LHCN-M2 (cell line): ENCODE measurements at places on chromosomes 1 and 21. TPM values are rescaled to one million over a fixed set of nuclear protein-coding genes. Genes with fewer than 3 reads are reported as not detected.

GRCh38 chr1:206012086-206012859 is 9.1 kb upstream of the RAB7B start:
- DNase-seq: peak; percentile 61

GRCh38 chr1:210293171-210293607 is 35.5 kb upstream of the HHAT start:
- DNase-seq: peak; percentile 24

- peak; percentile 62 for DNase-seq
Observed at GRCh38 chr1:86704972-86705664, 742 bp downstream of the SH3GLB1 start.

DNA sequence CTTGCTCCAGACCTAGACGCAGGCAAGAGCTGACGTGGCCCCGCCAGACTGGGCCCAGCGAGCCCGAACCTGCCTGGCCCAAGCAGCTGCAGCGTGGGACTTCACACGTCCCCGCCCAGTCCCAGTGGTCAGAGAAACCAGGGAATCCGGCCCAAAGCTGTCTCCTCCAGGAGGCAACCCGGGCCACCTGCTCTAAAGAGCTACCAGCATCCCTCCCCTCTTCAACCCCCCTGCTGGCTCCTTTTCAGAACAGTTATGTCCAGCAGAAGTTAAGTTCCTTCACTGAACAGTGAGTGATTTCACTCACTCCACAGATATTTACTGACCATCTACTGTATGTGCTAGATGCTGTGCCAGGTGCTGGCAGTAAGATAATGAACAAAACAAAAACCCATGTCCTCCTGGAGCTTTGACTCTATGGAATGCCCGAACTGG is 2.1 kb upstream of the EFNA1 start:
- no peak for DNase-seq

GRCh38 chr1:37270639-37271038 is 203.7 kb upstream of the ZC3H12A start:
- DNase-seq: no peak

GRCh38 chr1:195915826-195916225 is 692.4 kb downstream of the KCNT2 start:
- no peak for DNase-seq

GRCh38 chr1:27650539-27651175 is 15.7 kb upstream of the FGR start:
- DNase-seq: no peak

DNA sequence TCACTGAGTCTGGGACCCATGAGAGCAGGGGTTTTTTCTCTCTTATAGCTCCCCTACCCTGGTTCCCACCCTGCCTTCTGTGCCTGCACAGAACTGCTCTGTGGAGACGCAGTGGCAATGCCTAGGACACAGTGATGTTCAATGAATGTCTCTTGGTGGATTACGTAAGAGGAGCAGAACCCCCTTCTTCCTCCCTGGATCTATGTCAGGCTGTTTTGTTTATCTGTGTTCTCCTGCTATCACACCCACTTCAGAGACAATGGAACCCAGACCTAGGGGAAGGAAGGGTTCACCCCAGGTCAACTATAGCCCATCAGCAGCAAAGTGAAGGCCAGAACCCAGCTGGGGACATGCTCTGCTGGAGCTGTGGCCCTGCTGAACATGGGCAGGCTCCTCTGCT is 2.0 kb downstream of the HPCAL4 start:
- DNase-seq: no peak

GRCh38 chr1:182764029-182764727 is 25.4 kb upstream of the NPL start:
- DNase-seq: no peak

The SPRR1A gene
- total RNA-seq: not detected in 2 replicates

The CELA2B gene
- total RNA-seq: not detected in 2 replicates

GRCh38 chr1:94247138-94248094 is 10.0 kb upstream of the ARHGAP29 start:
- DNase-seq: no peak

GRCh38 chr1:109253803-109254620 is 4.7 kb downstream of the CELSR2 start:
- no peak for DNase-seq

DNA sequence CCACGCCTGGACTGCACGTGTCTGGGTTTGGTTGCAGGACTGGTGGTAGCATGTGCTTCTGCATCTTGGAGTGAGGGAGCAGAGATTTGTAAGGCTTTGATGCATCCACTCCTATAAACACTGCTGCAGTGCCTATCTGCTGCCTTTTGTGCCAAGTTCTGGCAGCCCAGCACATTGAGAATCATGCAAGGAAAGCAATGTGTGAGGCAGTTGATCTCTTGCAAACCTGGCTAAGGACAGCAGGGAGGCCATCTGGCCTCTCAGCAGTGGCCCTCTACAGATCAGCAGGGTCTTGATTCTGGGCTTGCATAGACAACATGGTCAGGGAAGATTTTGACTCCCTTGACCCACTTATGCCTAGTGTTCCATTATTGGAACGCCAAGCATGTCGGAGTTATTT is 81.2 kb upstream of the COA6 start:
- DNase-seq: no peak

The S100A12 gene
- total RNA-seq: not detected in 2 replicates

- DNase-seq: no peak
Observed at GRCh38 chr1:95308276-95309030, 74.4 kb downstream of the RWDD3 start.

- peak; percentile 91 for DNase-seq
Observed at GRCh38 chr1:183180218-183180617, 5.8 kb upstream of the LAMC2 start.

GRCh38 chr1:207309745-207310273 is 11.7 kb upstream of the CD55 start:
- DNase-seq: peak; percentile 89

The ERG gene
- not detected in 2 replicates for total RNA-seq

The ARMH1 gene
- not detected in 2 replicates for total RNA-seq

DNA sequence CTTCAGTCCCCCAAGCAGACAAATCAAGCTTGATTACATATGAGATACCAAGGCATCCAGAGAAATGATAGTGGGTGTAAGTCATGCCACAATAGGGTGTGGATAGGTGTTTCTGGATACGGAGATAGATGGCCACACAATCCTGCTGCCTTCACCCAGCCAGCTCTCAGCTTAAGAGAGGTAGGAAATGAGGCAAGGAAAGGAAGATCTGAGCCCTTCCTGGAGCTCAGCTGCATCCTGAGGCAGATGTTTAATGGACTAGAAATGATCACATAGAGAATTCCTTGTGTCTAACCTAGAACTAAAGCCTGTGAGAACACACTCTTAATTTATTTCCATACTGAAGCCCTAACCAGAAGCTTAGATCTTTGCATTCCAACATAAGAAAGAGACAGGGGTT is 210.3 kb downstream of the ST6GALNAC3 start:
- no peak for DNase-seq

The UBASH3A gene
- total RNA-seq: not detected in 2 replicates

- DNase-seq: no peak
Observed at GRCh38 chr21:25169370-25169769, 437.9 kb downstream of the MRPL39 start.

The XPR1 gene
- 22.2 and 27.0 TPM in 2 replicates for total RNA-seq

- no peak for DNase-seq
Observed at GRCh38 chr1:110348771-110349170, 9.6 kb downstream of the RBM15 start.

- no peak for DNase-seq
Observed at GRCh38 chr1:3026581-3027391, 5.5 kb downstream of the ACTRT2 start.

The C1QC gene
- not detected in 2 replicates for total RNA-seq

DNA sequence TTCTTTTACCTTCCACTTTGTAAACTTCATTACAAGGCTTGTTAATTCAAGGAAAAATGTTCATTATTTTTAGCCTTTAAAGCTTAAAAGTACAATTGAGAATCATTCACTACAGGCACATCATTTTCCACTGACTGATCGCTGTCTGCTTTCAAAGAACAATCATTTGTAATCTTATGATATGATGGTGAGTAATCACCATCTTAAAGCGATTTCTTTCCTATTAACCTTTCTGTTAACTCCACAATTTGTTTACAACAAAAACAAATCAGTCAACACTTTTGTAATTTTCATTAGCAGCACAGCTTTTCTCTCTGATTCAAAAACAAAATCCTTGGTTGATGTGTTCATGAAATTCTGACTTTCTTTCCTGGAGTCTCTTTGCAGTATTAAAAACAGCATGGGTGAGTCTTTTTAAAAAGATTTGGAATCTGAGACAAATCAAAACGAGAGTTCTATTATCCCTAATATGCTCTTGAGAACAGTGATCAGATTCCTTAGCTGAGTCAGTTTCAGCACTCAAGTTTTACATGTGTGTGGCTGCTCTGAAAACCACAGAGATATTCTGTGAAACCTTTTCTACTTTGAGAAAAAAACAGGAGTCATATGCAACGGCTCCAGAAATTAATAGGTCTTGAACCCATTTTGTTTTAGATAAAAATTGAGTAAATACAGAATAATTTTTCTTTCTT is 145.8 kb upstream of the TMPRSS15 start:
- DNase-seq: peak; percentile 76

The PAFAH2 gene
- total RNA-seq: 13.5 and 16.1 TPM in 2 replicates

The SLC35D1 gene
- total RNA-seq: 41.3 and 44.6 TPM in 2 replicates

The FBXO28 gene
- 38.0 and 48.0 TPM in 2 replicates for total RNA-seq

- no peak for DNase-seq
Observed at GRCh38 chr1:190154744-190155143, 322.9 kb downstream of the BRINP3 start.

The MRAP gene
- not detected in 2 replicates for total RNA-seq

The COL24A1 gene
- total RNA-seq: 0.26 and 0.34 TPM in 2 replicates

The USP1 gene
- total RNA-seq: 49.2 and 54.9 TPM in 2 replicates

GRCh38 chr1:153805042-153805745 is 30.0 kb downstream of the SLC27A3 start:
- DNase-seq: peak; percentile 95

- peak; percentile 35 for DNase-seq
Observed at GRCh38 chr1:41846625-41847405, 71.9 kb downstream of the HIVEP3 start.

- no peak for DNase-seq
Observed at GRCh38 chr1:22449636-22450035, 2.0 kb upstream of the ZBTB40 start.

The MYBPH gene
- 2.8 and 13.7 TPM in 2 replicates for total RNA-seq

DNA sequence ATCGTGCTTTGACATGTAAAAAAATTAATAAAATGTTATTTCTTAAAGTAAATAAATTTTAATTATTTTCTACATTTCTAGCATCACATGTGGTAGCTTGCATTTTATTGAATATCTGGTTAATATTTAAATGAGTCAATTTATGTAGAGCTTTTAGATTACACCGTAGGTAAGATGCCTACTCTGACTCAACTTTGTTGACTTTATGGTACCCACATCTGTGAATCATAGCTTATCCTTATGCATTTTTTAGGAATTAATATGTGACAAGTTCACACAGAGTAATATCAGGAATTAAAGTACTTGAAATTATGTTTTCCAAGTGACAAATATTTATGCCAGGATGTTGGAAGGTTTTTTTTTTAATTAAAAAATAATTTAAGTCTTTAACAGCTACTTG is 120.7 kb downstream of the LEPR start:
- peak; percentile 58 for DNase-seq

The LRRC38 gene
- not detected in 2 replicates for total RNA-seq

GRCh38 chr21:14074177-14074576 is 136.6 kb downstream of the LIPI start:
- DNase-seq: no peak

The SPATC1L gene
- 14.0 and 18.4 TPM in 2 replicates for total RNA-seq

- peak; percentile 95 for DNase-seq
Observed at GRCh38 chr1:21939650-21940374, 2.7 kb upstream of the HSPG2 start.

DNA sequence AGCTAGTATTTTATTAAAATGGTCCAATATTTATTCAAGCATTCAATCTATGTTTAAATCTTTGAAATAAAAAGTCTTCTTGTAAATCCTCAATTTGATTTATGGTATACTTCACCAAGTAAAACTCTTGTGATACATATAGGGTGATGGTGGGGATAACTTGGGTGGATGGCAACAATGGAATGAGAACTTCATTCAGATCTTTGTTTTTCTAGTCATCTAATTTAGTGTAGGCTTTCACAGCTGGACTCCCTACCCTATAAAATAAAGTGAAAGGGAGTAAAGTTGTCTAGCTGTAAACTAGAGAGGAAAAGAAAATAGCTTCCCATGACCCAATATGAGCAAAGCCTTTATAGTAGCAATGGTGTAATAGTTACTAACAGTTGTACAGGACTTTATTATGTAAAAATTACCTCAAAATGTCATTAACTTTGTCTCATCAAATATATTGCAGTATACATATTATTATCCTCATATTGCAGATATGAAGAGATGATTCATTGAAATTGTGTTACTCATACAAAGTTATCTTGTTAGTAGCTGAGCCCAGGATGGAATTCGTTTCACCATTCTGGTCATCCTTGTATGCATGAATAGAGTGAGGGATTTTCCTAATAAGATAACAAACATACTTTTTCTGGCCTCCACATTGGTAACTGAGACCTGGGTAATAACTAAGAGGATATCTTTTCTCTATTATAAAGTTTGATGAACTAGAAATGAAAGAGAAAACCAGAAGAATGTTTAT is 1377.7 kb upstream of the ADGRL4 start:
- peak; percentile 36 for DNase-seq

The MR1 gene
- total RNA-seq: 16.5 and 16.9 TPM in 2 replicates

DNA sequence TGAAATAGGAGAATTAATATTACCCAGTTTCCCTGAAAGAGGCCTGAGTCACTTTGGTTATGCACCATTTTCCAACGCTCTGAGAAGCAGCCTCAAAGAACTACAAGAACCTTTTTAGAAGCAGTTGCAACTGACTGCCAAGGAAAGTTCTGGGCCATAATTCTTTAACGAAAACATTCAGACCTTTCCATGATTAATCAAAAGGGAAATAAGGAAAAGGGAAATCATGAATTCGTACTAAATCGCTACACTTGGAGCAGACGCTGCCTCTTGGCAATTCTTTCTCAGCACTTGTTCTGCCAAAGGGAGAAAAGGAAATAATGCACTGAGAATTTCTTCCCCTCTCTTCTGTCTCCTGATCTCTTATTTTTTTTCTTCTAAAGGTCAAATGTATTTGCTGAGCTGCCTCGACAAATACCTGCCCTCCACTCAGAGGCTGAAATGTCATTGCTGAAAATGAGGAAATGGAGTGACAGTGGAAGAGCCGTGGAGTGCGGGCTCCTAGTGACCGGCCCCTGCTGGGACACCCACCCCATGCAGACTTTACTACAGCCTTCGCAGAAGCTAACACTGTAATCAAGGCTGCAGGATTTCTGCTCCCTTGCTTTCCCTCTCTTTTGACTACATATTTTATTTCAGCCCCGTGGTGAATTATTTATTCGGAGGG is 67.9 kb upstream of the GALNT2 start:
- DNase-seq: no peak
